SW 1271 (cell line): ENCODE measurements at places on chromosomes 6 and 20.

- DNase-seq, result no peak
Observed at GRCh38 chr6:104607501-104607900, 252.2 kb downstream of the HACE1 start.

- DNase-seq, result peak; percentile 8
Observed at GRCh38 chr20:52783769-52784168, 188.4 kb upstream of the TSHZ2 start.

DNA sequence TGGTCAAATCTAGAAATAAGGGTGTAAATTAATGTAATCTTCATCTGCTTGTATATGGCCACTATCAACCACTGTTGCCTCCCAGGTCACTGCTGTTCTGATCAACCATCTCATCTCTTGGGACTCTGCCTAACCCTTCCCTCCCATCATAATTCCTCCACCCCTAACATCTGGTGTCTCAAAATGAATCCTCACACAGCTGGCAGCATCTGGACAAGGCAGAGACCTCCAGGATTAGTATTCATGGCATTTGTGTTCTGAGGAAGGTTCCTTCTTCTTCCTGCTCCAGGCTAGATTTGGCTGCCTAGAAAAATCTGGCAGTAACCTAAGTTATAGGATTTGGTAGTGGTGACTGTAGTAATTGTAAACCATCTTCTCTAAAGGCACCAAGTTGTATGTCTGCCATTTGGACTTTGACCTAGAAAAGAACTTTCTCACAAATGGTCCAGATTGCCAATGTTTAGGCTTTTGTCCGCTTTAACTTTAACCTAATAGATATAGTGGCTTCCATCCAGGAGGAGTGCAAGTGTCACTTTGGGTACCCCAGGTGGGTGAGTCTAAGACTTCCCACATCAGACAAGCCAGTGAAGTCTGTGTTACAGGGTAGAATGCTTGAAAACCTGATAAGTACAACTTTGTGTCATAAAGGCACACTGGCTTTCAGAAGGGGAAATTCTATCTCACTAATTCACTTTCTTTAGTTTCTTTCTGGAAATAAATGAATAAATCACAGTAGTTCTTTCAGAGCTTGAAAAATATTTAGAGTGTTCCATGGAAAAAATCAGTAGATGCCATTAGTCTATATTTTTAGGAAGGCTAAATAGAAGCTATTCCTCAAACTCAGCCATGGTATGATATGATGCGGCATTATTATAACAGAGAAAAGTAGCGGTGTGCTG is 3.0 kb upstream of the PHACTR2 start:
- DNase-seq, result no peak

GRCh38 chr20:2986466-2986865 is 57.0 kb upstream of the GNRH2 start:
- DNase-seq, result no peak

DNA sequence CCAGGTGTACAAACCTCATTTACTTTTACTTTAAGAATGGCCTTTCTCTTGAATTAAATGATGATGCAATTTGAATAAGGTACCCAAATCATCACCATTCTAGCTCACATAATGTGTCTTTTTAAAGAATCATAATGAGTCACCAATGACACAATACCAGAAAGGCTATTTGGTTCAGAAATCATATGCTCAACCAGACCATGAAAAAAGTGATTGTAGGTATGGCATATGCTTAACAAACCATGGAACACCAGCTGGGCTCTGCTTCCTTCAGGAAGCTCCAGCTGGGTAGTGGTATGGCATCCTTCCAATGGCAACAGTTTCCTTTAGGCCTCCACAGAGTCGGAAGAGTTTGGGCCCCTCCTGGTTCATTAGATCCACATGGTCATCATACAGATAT is 128.2 kb downstream of the FRK start:
- DNase-seq, result no peak

GRCh38 chr6:20227350-20227749 is 15.1 kb upstream of the MBOAT1 start:
- DNase-seq, result no peak

DNA sequence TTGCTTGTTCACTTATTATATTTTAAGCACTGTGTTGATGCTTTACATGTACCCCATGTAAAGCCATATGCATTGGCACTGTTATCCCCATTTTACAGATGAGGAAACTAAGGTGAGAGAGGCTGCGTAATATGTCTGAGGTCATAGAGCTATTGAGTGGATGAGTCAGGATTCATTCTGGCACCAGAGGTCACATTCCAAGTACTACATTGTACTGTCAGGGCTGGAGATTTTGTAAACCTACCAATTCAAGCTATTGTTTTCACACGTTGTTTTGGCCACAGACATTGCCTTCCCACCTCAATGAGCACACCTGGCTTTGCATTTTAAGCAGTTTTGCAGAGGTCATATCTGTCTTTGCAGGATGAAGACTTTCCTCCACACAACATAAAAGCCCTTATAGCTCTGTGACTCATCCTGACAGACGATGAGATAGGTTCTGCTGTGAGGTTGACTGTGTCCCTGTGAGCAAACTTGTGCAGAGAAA is 33.2 kb downstream of the ANKS1A start:
- DNase-seq, result no peak

DNA sequence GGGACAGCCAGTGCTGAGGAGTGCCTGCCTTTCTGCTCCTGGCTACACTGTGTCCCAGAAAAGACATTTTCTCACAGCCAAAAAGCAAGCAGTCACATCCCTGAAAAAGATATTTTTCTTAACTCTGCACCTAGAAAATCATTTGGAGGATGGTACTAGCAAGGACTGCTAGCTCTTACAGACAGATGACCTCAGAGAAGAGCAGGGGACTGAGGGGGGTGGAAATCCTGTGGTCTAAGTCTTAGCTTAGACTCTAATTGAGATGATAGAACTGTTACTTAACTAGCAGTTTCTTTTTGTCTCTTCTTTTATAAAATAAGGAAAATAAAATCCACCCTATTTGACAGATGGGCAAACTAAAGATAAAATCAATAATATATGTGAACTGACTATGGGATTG is 152.8 kb downstream of the TMEM200A start:
- DNase-seq, result no peak

GRCh38 chr20:6074784-6075183 is 20.9 kb upstream of the LRRN4 start:
- DNase-seq, result no peak

DNA sequence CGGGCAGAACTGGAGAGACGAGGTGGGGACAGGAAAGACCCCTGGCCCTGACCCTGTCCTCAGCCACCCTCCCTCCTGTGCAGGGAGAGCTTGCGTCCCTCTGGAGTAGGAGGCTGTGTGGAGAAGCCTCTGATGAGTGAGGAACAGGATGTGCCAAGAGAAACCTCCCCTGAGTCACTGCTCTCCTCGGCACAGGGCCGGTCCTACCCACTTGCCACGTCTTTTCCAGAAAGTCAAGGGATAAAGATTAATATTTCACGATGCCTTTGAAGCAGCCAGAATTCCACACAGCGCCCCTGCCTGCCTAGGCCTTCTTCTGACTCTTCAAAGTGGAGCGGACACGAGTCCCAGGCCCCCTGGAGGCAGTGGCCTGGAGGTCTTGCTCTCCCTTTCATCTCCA is 34.9 kb upstream of the THBS2 start:
- no peak for DNase-seq

DNA sequence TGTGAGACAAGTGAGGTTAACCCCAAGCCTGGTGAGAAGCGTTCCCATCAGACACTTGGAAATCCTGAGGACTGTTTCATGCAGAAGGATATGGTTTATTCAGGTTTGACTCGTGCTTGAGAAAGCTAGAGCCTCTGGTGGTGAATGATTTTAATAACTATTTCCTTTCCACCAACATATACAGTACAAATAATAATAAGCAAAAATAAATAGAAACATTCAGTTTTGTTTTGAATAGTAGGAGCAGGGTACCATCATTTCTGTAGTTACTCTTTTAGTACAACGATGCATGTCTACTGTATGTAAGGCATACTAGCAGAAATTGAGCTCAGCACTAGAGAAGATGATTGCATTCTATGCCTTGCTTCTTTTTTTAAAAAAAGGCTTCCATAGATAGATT is 33.5 kb downstream of the PLG start:
- DNase-seq, result no peak

- DNase-seq, result no peak
Observed at GRCh38 chr20:48691523-48691922, 136.3 kb downstream of the PREX1 start.

GRCh38 chr6:109182578-109182977 is 87.3 kb downstream of the CEP57L1 start:
- no peak for DNase-seq

- DNase-seq, result peak; percentile 12
Observed at GRCh38 chr6:119333707-119334295, 15.8 kb downstream of the MAN1A1 start.

- DNase-seq, result peak; percentile 88
Observed at GRCh38 chr6:28988536-28989311, 16.4 kb downstream of the ZNF311 start.

DNA sequence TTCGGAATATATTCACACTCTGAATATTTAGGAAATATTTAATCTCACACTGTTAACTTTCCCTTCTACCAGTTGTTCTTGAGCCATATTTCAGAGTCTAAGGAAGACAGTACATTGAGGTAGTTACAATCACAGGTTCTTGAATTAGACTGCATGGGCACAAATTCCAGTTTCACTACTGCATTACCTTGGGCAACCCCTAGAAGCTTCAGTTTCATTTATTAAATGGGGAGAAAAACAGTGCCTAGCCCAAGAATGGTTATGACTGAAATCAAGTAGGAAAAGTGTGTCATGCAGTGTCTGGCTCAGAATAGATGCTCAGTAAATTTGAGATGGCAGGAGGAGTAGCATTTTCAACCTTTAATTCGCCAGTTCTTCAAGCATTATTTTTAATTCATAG is 124.5 kb upstream of the SAMD5 start:
- no peak for DNase-seq

DNA sequence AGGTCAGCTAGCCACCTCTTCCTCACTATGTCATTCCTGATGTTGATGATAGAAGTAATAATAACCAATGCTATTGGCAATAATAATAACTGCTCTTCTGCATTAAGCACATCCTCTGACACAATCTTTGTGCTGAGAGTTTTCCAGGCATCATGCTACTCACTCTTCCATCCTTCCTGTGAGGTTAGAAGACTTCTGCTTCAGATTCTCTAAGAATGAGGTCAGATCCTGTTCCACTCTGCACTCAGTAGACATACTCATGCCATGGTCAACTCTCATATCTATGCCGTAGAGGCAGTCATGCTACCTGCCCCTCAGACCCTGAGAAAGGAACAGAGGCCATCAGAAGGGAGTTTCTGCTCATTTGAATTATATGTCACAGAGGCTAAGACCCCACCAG is 98.1 kb upstream of the TOP1 start:
- DNase-seq, result peak; percentile 19

DNA sequence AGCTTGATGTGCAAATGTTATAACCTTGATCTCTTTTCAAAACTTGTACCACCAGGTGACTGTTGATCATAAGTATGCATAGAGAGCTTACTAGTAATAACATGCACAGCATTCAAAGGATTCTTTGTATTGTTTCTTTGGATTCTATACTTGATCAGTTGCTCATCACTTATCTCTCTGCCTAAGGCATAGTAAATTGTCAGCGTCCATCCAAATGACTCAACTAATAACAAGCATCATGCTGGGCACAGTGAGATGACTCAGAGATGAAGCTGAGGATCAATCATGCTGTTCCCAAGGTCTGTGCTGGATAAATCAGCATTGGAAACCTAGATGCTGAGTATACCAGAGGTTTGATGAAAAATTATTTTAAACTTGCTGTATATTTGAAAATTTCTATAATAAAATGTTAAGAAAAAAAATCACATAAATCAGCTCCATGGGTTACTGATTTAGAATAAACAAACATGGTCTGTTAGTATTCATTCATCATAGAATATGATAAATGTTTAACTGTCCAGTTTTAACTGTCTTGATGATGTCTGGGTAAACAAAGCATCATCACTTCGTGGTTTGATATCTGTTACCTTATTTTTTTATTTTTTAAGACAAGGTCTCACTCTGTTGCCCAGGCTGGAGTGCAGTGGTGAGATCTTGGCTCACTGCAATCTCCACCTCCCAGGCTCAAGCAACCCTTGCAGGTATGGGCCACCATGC is 45.6 kb upstream of the SGK1 start:
- DNase-seq, result peak; percentile 81

- DNase-seq, result no peak
Observed at GRCh38 chr20:21921251-21921650, 215.8 kb downstream of the PAX1 start.

DNA sequence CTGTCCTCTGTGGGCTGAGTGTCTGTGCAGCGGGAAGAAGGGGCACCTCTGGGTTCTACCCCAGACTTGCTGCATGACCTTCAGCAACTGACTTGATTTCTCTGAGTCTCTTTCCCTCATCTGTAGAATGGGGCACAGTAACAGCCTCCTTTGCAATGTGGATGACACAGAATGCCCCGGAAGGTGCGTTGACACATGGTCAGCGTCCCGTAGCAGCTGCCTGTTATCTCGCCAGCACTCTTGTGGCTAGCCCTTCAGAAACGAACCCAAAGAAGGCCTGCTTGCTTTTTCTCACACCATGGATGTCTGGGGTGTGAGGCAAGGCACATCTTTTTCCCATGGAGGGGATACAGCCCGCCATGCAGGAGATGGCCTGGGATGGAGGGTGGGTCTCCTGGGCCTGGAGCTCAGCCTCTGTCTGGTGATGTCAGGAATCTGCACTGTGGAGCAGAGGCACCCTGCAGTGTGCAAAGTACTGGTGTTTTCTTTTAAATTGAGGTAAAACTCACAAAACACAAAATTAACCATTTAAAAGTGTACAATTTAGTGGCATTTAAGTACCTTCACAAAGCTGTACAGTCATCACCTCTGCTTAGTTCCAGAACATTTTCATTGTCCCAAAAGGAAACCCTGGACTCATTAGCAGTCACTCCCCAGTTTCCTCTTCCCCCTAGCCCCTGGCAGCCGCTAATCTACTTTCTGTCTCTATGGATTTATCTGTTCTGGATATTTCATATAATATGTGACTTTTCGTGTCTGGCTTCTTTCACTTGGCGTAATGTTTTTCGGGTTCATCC is 59.8 kb upstream of the FAM83D start:
- no peak for DNase-seq

DNA sequence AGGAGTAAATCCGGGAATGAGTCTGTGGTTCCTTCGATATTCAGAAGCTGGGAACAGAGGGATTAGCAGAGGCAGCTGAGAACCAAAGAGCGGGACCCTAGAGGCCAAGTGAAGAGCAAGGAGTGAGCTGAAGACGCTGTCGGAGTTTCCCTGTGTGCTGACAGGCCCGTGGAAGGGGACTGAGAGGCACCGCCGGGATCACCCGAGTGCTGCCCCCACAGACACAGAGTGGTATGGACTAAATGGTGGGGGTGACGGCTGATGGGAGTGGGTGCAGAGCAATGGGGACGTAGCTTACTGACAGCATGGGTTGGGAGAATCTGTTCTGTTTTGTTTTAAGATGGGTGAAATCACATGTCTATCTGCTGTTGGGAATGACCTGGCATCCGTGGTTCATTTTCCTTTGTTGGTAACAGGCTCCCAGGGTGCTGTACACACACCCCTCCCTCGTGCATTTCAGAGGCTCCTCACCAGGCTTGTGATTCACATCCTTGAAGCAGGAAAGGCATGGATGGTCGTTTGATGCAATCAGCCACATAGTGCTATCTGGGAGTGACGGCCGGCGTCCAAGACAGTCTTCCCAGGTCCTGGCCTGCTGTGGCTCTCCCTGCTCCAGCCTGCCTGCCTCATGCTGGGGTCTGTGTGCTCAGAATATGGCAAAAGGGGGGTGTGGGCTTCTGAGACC is 97.4 kb downstream of the THBS2 start:
- no peak for DNase-seq
